ENCODE measurements at places on chromosomes 7 and 10. TPM values are rescaled to one million over a fixed set of nuclear protein-coding genes. Genes with fewer than 3 reads are reported as not detected.

The RGS10 gene
- 12.0 TPM for total RNA-seq

The CLRN3 gene
- total RNA-seq, result 0.12 TPM

The OR2F1 gene
- not detected for total RNA-seq

DNA sequence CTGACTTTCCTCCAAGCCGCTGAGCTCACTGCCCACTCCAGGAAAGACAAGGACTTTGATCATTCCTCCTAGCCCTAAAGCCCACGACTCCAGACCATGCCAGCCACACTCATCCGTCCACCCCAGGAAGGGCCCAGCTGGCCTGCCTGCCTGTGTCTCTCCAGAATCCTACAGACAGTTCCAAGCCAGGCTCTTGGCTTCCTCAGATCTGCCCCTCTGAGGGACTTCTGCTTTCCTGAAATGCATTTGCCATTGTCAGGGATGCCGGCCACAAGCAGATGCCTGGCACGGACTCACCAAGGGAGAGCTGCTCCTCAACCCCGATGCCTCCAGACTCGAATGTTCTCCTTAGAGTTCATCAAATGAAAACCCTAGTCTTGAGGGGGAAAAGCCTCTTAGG lies 155.8 kb downstream of the OAT start:
- no peak overlapping the region for H3K27ac ChIP-seq
- H3K36me3 ChIP-seq, result no peaks in the 10 kb centered on the region
- no peaks in the 10 kb centered on the region for H3K4me1 ChIP-seq

DNA sequence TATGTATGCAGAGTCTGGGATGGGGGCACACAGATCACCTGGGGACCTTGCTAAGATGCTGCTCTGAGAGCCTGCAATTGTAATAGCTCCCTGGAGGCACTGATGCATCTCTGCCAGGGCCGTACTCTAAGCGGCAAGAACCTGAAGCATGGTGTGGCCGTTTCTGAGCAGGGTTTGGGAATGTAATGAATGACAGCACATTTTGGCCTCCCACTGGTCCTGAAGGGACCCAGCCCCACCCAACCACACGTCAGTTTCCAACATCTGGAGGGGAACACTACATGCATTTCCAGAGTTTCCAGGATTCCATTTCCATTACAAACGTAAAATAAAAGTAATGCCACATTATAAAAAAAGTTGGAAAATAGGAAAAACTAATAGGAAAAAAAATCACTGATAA lies 14.0 kb downstream of the ZCCHC24 start:
- no peak for DNase-seq
- no peak overlapping the region for H3K4me3 ChIP-seq
- H3K4me1 ChIP-seq, result peaks cover 22% of the 10 kb centered on the region
- no peaks in the 10 kb centered on the region for H3K36me3 ChIP-seq

GRCh38 chr7:110839866-110840265 lies 251.1 kb upstream of the LRRN3 start:
- no peak overlapping the region for H3K27ac ChIP-seq
- H3K4me1 ChIP-seq, result peaks cover 26% of the 10 kb centered on the region
- no peaks in the 10 kb centered on the region for H3K27me3 ChIP-seq
- no peak overlapping the region for H3K4me3 ChIP-seq

DNA sequence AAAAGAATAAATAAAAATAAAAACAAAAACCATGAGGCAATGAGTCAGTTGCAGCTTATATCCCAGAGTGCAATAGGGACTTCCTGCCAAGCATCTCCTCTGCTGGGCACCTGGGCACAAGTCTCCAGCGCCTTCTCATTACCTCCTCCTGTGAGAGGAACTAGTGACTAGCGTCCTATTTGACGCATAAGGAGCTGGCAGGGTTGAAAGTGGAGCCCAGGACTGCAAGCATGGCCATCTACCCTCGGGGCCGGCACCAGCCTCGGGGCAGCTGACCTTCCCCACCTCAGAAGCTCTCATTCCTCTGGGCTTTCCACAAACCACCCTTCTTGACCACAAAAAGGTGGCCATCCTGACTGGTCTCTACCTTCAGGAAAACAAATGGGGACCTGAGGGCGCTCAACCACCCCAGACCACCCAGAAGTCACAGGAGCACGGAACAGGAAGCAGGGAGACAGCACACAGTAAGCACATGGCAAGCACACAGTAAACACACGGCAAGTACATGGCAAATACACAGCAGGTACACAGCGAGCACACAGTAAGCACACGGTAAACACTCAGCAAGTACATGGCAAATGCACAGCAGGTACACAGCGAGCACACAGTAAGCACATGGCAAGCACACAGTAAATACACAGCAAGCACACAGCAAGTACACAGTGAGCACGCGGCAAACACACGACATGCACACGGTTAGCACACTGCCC lies 19.1 kb downstream of the CTBP2 start:
- no peak for DNase-seq
- H3K27me3 ChIP-seq, result no peaks in the 10 kb centered on the region
- no peaks in the 10 kb centered on the region for H3K36me3 ChIP-seq
- H3K4me1 ChIP-seq, result peaks cover 27% of the 10 kb centered on the region

GRCh38 chr10:102347236-102347828 lies 48.2 kb upstream of the NFKB2 start:
- no peaks in the 10 kb centered on the region for H3K36me3 ChIP-seq
- peak; percentile 82 for DNase-seq
- peaks cover 10% of the 10 kb centered on the region for H3K4me1 ChIP-seq
- no peak overlapping the region for H3K4me3 ChIP-seq

Measured in neural progenitor cell (in vitro differentiated cells).